ENCODE measurements at places on chromosomes 6 and 20.

- DNase-seq = no peak
These were observed 20.2 kb downstream of the STAU1 start for GRCh38 chr20:49167811-49168507.

DNA sequence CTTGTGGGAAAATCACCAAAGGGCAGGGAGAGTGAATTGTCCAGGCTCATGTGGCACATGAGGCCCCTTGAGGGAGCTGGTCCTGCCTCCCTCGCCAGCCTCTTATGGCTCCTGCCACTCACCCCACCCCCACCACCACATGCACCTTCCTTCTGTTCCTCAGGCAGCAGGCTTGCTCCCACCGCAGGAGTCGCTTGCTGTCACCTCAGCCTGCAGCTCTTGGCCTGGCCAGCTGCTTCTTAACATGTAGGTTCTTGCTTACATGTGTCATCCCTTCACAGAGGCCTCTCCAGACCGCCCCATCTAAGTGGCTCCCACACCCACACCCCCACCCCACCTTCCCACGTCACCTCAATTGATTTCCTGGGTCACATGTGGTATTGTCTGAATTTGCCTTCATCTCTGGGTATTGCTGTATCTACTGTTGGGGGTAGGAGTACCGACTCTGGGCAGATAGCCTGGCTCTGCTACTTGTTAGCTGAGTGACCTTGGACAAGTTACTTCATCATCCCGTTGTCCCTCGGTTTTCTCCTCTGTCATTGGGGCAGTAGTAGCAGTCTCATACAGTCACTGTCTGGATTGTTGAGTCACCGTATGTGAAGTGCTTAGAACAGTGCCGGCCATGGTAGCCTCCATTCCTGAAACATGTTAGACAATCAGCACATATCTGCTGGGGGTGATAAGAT lies 41.7 kb downstream of the SLC9A8 start:
- DNase-seq = no peak

DNA sequence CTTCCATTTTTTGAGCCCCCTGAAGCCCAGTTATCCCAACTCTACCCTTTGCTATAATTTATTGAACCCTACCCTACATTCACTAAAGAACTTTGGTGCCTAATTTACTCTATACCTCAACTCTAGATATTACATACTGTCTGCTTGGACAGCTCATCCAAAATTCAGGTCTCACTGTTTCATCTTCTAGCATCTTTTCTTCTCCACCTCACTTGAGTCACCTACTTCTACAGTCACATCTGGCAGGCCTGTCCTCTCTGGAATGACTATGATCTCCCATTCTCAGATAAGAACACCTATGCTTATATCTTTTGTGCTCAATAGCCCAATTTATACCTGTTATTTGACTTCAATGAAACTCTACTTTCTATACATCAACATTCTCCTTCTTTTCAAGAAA lies 58.0 kb downstream of the SHPRH start:
- no peak for DNase-seq

DNA sequence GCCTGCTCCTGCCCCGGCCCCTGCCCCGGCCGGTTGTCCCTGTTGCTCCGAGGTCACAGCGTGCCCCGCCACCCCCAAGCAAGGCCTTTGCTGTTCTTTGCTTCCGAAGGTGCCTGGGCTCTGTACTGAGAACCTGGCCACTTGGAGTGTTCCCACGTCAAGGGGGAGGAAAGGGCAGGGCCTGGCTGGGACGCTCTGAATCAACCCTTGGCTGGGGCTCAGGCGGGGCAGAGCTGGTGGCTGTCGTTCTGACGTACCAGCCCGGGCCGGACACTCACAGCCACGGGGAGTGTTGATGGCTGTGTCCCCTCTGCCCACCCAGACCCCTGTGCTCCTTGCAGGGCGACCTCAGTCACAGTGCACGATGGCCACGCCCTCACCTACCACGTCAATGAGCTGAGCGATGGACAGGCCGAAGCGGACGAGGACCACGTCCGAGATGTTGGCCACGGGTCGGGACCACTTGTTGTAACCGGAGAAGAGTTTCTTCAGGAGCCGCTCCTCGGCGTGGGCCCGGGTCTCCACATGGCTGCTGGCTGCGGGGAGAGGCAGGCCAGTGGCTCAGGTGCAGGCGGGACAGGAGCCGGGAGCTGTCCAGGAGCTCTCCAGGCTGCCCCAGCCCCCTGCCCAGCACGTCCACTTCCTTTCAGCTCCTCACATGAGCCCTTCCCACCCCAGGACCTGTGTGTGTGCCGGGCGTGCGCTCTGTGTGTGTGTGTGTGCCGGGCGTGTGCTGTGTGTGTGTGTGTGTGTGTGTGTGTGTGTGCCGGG lies 1.8 kb downstream of the CHRNA4 start:
- no peak for DNase-seq

- no peak for DNase-seq
These were observed 1042.4 kb upstream of the FLRT3 start for GRCh38 chr20:15379681-15380296.

- no peak for DNase-seq
These were observed 27.3 kb upstream of the TGM2 start for GRCh38 chr20:38192323-38192885.

- no peak for DNase-seq
These were observed 24.8 kb upstream of the IGF2R start for GRCh38 chr6:159943968-159944598.

GRCh38 chr20:2125474-2126112 lies 24.0 kb downstream of the STK35 start:
- DNase-seq = no peak

DNA sequence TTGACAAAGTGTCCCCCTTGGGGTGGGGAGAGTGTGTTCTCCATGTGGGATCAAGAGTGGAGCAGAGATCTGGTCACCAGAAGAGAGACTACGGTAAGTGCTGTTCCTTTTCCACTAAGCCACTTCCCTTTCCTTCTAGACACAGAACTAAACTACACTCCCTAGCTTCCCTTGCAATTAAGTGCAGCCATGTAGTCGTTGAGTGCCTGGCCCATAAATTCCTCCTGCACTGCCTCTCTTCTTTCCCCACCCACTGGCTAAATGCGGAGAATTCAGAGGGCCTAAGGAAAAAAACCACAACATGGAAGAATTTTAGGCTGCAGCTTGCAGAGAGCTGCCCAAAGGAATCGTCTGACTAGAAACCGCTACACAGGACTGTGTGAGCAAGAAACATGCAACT lies 1.5 kb downstream of the WDR27 start:
- no peak for DNase-seq

DNA sequence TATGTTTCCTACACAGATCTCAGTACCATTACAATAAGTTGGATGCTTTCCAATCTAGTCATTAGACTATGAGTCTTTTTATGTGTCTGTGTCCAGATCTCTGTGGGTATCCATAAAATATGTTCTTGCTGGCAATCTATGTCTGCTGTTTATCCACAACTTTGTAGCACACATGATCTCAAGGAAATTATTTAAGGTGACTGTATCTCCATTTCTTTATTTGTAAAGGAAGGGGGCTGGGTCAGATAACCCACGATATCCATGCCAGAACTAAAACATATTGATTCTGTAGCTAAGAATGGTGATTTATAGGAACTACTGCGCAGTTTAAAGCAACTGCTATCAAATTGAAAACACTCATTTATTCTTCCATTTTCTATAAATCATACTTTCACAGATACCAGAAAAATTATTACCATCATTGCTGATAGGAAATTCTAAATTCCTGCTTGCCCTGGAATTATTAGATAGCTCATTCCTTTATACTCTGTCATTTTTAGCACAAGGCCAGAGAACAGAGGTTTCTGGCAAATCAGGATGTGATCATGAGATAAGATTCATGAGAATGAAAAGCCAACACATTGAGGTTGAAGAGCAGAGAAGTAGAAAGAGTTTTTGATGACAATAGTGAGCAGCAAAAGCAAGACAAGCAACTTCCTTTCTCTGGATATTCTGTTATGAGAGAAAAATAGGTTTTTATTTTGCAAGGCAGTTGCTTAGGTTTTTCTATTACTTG lies 851.4 kb upstream of the CITED2 start:
- peak; percentile 18 for DNase-seq

DNA sequence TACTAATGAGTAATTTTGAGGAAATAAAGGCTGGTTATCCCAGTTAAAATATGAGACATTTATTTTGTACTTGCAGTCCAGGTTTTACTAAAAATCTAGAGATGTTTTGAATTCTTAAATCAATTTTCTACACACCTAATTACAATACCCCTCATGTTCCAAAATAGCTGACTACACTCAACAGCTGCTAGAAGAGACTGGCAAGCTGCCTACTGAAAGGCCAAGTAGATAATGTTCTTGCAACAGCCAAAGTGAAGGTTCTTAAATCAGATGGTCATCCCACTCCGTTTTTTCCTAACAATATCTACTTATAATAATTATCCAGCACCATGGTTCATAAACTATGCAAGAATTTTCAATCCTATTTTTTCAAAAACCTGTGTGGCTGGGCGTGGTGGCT lies 69.0 kb downstream of the DTNBP1 start:
- no peak for DNase-seq

DNA sequence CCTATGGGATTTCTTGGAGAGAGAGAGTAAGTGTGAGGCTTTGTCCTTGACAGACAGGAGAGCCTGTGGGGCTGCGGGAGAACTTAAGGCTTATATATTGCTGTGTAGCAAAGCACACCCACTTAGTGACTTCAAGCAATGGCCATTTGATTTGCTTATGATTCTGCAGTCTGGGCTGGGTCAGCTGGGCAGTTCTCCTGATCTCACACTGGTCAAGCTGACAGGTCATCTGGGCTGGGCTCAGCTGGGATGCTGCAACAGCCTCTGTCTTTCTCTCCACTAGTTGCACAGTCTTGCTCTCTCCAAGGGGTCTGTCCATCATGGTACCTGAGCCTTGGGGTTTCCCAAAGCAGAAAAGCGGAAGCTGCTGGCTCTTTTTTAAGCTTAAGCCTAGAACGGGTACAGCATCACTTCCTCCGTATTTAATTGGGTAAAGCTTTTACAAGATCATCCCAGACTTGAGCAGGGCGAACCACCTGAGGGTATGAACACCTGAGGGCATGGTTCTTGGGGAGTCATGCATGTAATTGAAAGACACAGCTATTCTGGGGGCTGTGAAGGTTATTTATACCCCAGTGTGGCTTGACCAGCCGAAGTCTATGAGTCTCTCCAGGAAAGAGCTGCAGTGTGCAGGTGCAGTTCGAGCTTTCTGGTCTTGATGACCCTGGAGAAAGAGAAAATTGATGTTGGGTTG lies 13.3 kb upstream of the GGTLC1 start:
- no peak for DNase-seq

- DNase-seq = no peak
These were observed 12.3 kb upstream of the MTG2 start for GRCh38 chr20:62170536-62170935.

DNA sequence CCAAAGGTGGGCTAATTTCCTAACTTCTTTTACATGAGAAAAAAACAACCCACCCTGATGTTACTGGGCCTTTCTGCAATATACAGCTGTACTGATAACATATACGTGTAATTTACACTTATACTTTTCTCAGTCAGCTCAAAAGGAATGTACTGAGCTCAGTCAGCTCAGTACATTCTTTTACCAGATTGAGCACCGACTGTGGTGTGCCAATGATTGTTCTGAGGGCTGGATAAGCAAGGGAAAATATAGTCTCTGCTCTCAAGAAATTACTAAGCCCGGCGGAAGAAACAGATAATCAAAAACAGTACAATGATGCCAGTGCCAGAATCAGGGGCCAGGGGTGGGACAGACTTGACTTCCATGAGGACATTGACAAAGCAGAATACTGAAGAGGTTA lies 10.0 kb upstream of the BLOC1S5 start:
- no peak for DNase-seq

DNA sequence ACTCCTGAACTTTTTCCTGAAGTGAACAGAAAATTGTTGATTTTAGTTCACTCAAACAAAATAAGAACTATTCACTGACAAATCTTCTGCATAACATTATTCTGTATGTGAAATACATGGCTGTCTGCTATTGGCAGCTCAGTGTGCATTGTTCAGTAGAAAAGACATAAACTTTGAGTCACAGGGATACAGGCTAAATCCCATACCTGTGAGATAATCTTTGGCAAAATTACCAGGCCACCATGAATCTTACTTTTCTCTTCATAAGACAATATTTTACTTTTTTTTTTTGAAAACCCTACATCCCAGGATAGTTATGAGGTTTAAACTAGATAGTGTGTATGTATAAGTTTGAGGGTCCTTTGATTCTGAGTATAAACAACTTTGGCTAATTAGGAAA lies 224.8 kb downstream of the GRM1 start:
- no peak for DNase-seq

DNA sequence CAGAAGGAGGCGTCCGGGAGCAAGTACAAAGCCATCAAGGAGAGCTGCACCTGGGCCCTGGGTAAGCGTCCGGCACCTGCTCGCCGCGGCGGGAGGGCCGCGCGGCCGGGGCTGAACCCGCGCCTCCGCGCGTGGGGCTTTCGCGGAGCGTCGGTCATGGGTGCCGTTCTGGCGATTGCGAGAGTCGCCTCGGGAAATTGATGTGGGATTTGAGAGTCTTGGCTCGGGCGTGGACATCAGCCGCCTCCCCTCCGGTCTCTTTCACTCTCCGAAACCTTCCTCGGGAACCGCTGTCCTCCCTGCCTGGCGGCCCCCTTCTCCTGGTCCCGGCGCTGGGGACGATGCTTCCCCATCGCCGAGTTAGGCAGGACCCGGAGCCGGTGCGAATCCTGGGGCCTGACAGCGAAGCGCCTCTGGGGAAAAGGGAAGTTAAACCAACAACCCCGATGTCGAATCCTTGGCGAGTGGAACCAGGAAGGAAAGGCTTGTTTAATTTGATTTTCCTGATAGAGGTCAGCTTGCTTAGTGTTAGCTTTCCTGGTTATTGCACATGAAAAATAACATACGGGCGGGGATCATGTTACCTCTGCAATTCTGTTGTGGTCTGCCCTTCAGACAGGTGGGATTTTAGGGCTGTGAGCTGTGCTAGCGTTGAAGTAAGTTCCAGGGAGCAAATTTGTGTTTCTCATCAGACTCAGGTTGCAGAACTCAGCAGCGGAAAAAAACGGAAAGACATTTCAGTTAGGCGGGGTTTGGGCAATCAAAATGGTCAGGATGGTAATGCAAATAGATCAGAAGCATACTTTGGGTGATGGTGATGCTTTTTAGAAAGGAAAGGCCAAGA lies 594 bp downstream of the ARFGEF3 start:
- DNase-seq = no peak

- no peak for DNase-seq
These were observed 64.0 kb downstream of the PLCB1 start for GRCh38 chr20:8196096-8196495.

DNA sequence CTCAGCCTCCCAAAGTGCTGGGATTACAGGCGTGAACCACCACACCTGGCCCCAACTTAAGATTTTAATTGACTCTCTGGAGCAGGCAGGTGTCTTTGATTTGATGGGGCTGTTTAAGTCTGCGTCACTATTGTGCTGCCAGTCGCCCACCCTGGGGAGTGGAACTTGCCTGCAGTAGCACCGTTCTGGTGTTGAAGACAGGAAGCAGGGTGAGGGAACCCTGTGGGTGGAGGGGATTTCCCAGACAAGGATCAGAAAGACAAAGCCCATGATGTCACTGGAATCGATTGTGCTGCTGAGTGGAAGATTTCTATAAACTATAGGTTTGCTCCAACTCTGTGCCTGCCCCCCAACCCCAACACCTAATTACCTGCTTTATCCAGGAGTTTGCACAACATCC lies 11.0 kb downstream of the ALDH8A1 start:
- no peak for DNase-seq

GRCh38 chr6:129350278-129350677 lies 359.7 kb downstream of the ARHGAP18 start:
- DNase-seq = no peak
